Small intestine (tissue), 16 donors: ENCODE measurements at places on chromosomes 4 and X. TPM values are rescaled to one million over a fixed set of nuclear protein-coding genes. Genes with fewer than 3 reads are reported as not detected.
A peak's percentile ranks its signal among the peaks of the same experiment; 100 is the strongest.

- no peak for DNase-seq
Measured at GRCh38 chrX:24034485-24034884, 7.5 kb upstream of the KLHL15 start.

DNA sequence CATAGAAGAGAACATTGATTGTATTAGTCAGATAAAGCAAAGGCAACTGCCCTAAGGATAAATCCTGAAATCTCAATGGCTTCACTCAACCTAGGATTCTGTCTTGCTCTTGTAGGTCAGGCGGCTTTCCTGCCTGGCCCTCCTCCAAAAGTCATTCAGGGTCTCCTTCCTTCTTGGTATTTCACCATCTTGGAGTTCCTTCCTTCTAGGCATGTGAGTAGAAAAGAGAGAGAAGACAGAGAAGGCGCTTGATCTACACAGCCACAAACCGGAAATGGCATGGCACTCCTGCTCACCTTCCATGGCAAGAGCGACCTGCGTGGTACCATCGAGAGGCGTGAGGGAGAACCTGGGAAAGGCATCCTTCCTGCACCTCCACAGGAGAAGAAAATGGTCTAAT, 45.3 kb upstream of the HELT start:
- no peak for DNase-seq

- DNase-seq: no peak
Measured at GRCh38 chr4:89347363-89348025, 39.9 kb upstream of the GPRIN3 start.

GRCh38 chrX:29834764-29835163, 380.6 kb upstream of the MAGEB2 start:
- DNase-seq: no peak

DNA sequence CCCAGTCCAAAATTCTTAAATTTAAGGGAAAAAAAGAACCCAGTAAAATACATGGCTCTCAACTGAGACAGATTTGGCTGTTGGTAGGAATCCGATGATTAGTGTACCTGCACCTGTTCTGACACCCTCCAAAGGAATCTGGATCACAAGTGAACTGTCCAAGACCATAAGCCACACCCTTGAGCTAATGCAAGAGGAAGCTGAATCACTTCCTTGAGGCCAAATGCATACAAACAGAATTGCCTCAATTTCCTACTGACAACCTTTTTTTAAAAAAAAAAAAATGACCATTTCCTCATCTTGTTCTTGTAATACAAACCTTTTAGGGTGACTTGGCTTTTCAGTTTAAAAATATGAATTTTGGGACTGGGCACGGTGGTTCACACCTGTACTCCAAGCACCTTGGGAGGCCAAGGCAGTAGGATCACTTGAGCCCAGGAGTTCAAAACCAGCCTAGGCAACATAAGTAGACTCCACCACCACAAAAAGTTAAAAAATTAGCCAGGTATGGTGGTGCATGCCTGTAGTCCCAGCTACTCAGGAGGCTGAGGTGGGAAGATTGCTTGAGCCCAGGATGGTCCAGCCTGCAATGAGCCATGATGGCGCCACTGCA, 10.7 kb upstream of the FBXL5 start:
- peak; percentile 73 for DNase-seq

GRCh38 chr4:98688411-98689290, 30.2 kb upstream of the TSPAN5 start:
- no peak for DNase-seq

- DNase-seq: no peak
Measured at GRCh38 chrX:131779306-131779705, 235.4 kb downstream of the OR13H1 start.

GRCh38 chrX:14095702-14096101, 66.0 kb upstream of the GEMIN8 start:
- DNase-seq: peak; percentile 57

DNA sequence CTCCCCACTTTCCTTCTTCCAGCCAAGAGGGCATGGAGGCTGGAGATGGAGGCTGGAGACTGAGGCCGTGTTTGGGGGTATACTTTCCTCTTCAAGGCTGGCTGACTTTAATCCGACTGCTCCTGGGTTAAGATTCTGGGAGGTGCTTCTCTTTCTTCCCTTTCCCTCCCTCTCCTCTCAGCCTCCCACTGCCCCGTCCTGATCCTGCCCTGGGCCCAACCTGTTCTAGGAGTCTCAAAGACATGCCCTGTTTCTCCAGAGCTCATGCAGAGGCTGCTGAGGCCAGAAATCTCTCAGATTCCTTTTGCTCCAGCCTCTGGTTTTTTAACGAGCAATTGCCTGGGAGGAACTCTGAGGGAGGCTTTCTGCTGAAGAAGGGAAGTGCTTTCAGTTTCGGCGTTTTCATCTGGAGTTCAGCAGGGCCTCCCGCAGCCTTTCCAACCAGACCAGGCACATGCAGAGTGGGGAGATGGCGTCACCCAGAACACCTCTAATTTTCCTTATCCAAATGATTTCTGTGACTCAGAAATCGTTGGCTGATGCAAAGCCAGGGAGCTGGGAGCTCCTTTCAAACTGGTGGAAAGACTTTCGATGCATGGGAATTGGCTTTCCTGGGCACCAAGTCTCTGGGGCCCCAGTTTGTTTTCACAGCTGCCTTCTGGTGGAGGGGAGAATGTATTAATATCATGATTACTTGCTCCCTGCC, 34.5 kb upstream of the FAM9C start:
- DNase-seq: peak; percentile 64

- DNase-seq: peak; percentile 39
Measured at GRCh38 chr4:54539500-54540029, 118.2 kb upstream of the KIT start.

DNA sequence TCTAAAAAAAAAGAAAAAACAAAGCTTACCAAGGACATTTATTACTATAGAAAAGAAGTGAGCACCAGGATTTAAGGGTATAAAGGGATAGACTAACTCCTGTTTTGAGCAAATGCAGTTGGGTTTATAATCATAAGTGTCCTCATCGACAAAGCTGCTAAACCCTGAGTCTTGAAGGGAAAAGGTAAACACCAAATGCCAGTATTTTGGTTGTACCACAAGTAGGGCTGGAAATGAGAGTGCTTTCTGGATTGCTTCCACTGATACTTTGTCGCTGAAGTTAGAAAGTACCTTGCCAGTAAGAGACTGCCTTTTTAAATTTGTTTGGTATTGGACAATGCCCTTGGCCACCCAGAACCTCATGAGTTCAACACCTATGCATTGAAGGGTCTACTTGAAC, 53.7 kb downstream of the WDFY3 start:
- no peak for DNase-seq

DNA sequence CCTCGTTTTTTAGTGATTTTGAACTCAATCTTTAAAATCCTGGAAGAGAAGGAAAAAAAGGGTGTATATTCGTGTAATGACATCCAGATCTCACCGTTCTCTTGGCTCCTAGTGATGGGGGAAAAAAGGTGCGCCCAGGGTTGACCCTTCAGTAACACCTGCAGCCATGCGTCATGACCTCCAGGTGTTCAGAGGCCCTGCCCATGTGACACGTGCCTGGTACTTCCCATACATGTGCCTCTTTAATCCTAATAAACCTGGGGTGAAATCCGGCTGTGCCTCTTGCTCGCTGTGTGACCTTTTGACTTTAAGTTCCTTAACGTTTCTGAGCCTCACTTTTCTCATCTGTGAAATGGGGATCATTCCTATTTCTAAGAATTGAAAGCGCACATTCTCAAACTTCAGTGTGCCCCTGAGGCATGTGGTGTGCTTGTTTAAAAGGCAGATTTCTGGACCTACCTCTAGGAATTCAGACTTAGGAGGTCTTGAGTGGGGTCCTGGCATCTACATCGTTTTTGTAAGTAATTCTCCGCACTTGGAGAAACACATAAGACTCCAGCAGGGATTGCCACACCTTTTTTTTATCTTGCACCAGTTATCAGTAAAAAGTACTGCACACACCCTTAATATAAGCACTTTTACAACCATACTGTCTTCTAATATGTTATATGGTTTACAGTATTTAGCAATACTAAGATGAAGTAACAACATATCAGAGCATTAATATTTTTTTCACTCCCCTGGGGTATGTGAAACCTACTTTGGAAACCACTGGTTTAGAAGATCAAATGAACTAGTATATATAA, 90.1 kb downstream of the RELL1 start:
- peak; percentile 76 for DNase-seq

DNA sequence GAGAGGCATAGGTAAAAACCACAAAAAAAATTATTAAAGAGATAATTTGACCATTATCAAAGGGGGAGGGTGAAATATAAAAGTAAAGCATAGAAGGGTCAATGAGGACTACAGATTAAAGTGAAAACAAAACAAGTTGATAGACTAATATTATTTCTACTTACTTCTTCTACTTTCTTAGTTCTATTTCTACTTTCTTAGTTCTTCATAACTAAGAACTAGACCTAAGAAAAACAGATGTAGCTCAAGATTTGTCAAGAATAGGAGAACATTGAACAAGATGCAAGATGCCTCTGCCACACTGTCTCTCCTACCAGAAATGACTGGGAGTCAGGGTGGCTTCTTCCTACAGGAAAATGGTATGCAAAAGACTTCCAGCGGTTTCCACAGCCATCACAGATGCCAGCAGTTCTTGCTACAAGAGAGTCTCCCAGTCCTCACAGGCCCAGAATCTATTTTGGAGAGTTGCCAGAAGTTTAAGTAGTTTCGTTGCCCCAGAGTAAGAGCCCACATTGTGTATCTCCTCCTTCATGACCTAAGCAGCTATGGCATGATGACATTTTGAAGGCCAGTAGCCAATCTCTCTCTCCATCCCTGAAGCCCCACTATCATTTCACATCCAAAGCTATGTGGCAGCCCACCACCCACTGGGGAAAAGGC, 42.9 kb upstream of the DDX60 start:
- no peak for DNase-seq

GRCh38 chr4:2940267-2941137, 22.7 kb downstream of the NOP14 start:
- DNase-seq: no peak

- peak; percentile 62 for DNase-seq
Measured at GRCh38 chrX:140057001-140057411, 91.7 kb upstream of the CXorf66 start.

- peak; percentile 72 for DNase-seq
Measured at GRCh38 chr4:110005461-110006056, 92.9 kb downstream of the EGF start.

GRCh38 chr4:75370576-75370975, 143.6 kb downstream of the RCHY1 start:
- no peak for DNase-seq

GRCh38 chrX:129980540-129981199, 1.8 kb upstream of the BCORL1 start:
- peak; percentile 70 for DNase-seq

DNA sequence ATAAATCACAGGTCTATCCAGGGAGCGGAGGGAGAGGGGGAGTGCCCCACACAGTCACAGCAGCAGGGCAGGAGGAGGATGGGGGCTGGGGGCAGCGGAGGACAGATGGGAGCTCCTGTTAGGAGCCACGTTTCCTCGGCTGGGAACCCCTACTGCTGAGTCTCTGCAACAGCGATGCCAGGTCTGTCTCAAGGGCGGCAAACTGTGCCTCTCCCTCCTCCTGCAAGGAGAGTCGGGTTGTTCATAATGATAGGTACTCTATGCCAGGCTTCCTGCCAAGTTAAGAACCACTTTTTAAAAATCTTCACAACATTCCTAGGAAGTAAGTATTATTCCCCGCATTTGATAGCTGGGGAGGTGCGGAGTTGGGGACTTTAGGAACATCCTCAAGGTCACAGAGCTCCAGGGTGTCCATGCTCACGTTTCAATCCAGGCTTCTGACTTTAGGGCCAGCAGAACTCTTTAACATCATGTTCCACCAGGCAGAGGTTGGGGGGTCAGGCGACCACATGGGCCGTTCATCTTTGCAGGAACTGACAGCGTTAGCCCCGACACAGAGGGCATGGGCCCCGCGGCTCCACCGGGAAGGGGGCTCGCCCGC, 98.3 kb upstream of the MAML3 start:
- no peak for DNase-seq

GRCh38 chrX:77564823-77565222, 117.6 kb downstream of the FGF16 start:
- no peak for DNase-seq

GRCh38 chr4:38560340-38560739, 103.7 kb upstream of the KLF3 start:
- DNase-seq: no peak

DNA sequence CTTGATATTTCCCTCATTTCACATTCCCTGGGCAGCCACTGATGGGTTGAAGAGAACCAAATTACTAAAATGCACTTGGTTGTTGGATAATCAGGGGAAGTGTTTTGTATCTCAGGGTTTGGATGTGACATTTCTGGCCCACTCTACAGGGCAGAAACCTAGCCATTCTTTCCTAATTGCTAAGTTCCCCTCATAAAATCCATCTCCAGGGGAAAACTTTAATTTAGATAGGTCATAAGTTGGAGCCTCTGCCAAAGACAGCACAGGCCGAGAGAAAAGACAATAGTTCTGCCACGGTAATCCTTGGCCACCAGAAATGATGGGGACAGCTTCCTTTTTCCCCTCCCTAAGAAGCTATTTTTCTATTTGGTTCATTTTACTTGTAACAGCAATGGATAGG, 192.7 kb upstream of the C1QTNF7 start:
- DNase-seq: no peak

GRCh38 chrX:24020306-24020876, 6.6 kb downstream of the KLHL15 start:
- no peak for DNase-seq

GRCh38 chr4:69689599-69689998, 36.6 kb upstream of the UGT2A1 start:
- DNase-seq: peak; percentile 61

- no peak for DNase-seq
Measured at GRCh38 chrX:13304052-13304451, 15.8 kb downstream of the ATXN3L start.

- no peak for DNase-seq
Measured at GRCh38 chr4:87804871-87805270, 5.5 kb downstream of the IBSP start.

DNA sequence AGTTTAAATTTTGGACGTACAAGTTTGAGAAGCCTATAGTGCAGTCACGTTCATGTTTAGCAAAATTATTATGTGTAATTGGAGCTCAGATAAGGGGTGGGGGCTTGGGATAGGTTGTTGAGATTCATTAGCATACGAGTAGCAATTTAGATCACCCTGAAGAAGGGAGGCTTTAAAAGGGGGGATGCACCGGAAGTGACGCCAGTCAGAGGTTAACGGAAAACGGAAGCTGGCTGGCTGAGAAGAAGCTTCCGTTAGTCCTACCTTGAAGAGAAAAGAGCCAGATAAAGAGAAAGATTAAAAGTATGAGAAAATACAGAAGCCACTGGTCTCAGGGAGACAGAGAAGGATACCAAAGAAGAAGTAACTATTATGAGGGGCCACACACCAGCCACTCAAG, 1.1 kb upstream of the NXT2 start:
- DNase-seq: no peak

Gene SATL1
- polyA plus RNA-seq: 0.04 TPM

Gene FAM53A
- polyA plus RNA-seq: 0.97 TPM

Gene CA5B
- 0.22 TPM for polyA plus RNA-seq

Gene RPA4
- polyA plus RNA-seq: not detected

Gene CSAG1
- polyA plus RNA-seq: not detected

Gene PPARGC1A
- 5.4 TPM for polyA plus RNA-seq

Gene PCGF3
- 40.6 TPM for polyA plus RNA-seq

Gene RENBP
- 114 TPM for polyA plus RNA-seq

Gene CENPVL2
- 0.03 TPM for polyA plus RNA-seq
